T-helper 17 cell (primary cell): ENCODE measurements at places on chromosomes 4 and X. TPM values are rescaled to one million over a fixed set of nuclear protein-coding genes. Genes with fewer than 3 reads are reported as not detected.

- no peak for DNase-seq
Observed at GRCh38 chr4:10584042-10584441, 100.5 kb downstream of the CLNK start.

- no peak for DNase-seq
Observed at GRCh38 chr4:109703664-109704361, 568 bp upstream of the CASP6 start.

- DNase-seq, result no peak
Observed at GRCh38 chr4:84952004-84952403, 14.5 kb downstream of the WDFY3 start.

DNA sequence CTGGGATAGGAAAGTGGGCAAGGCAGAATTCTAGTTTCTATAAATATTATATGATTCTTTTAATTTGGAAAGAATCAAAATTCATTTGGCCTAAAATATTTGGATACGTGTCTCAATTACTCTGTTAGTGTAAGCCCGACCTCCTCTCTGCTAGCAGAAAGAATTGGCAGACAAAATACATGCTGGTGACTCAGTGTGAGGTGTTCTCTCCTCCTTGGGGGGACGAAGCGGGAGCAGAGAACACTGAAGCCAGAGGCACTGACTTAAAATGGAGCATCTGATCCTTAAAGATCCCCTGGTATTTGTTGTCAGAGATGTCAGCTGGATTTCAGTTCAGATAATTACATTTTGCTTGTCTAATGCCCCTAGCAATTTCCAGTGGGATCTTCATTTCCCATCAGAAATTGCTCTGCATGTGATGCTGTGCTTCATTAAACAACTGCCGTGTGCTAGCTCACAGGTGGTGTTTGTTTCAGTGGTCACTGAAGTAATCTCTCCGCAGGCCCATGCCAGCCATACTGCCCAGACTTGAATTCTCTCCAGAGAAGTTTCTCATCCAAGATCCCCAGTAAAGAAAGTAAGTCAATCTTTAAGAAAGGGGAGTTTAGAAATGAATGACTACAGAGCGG, 188.7 kb upstream of the TLL1 start:
- no peak for DNase-seq

DNA sequence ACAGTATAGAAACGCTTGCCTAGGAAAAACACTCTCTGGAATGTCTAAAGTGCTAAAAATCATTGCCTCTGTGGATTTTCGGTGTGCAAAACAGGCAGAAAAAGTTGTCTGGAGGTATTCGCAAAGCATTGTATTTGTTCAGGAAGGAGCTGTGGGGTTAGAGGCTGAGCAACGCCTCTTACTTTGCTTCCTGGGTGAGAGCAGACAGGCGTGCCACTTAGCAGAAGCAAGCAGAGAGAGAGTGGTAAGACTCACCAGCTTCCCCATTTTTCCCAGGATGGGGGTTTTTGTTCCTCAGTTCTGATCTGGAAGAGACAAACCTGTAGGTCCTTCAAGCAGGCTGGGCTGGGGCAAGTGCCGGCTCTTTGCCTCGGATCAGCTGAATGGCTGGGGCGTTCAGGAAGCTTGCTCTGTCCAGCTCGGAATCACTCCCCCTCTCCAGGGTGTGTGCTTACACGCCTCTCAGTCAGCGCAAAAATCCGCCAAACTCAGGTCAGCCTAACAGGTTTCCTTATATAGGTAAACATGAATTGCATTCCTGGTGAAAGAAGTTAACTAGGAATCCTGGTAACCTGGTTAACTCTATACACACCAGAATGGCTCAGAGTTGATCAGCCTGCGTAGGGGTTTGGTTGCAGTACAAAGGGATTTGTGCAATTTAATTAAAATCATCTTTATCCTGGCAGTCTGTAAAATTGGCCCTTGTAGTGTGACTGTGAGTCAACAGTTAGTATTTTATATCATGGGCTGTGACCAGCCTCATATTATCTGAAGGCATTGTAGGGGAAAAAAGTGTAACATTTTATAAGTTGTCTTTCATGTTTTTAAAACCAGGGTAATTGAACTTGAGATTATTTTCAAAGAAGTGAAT, 213.1 kb upstream of the MID1 start:
- no peak for DNase-seq

DNA sequence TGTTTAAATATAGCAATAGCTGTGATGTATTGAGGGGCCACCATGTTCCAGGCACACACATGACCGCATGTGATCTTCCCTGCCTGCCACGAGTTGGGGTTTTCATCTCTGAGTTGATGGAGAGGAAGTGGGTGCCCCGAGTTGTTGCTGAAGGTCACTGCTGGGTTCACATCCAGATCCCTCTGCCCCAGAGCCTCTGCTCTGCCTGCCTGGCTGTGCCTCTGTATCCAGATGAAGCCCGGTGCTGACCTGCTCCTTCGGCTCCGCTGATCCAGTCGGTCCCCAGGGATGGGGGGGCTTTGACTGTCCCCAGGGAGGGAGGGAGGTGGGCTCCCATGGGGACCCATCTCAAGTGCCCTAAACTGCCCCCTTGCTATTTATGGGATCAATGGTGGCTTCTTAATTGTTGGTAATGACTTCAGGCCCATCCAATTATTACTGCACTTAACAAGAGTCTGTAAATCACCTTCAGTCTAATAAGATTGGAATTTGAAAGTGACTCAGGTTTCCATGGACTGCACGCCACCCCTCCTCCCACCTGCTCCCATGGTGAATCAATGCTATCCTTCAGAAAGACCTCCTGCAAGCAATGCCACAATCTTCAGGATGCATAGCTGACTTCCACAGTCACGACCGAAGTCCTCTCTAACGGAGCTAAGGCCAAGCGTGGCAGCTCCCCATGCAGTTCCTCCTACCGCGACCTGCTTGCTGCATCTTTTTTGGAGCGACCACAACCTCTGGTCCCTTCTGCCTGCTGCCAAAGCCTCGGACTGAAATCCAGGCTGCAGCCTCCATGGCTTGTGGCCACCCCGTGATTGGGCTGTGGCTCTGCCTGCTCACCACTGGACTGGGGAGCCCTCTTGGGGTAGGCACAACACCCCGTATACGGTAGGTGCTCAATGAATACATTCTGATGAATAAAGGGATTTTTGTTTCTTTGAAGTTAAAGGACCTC, 73.1 kb downstream of the CPZ start:
- no peak for DNase-seq

- no peak for DNase-seq
Observed at GRCh38 chrX:50117476-50117875, 83.3 kb downstream of the AKAP4 start.

GRCh38 chr4:169200361-169201030, 70.3 kb downstream of the SH3RF1 start:
- no peak for DNase-seq

DNA sequence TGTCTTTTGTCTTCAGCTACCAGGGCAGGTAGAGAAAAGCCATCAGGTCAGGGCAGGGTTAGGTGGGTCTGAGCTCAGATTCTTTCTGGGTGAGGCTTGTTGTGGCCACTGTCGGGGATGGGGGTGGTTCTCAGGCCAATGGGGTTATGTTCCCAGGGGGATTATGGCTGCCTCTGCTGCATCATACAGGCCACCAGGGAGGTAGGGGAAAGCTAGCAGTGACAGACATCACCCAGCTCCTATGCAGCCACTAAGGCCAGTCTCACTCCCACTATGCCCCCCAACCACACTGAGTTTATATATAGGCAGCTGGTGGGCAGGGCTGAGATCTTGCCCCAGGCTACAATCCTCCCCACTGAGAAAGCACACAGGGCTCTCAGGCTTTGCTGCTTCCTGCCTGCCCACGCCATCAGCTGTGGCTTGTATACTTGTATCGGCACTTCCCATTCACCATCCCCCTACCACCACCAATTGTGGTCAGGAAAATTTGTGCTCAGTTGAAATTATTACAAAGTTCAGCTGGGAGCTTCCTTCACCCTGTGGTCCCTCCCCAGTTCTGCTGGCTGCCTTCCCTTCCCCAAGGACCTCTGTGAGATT, 72.6 kb upstream of the PTPN13 start:
- DNase-seq, result no peak

DNA sequence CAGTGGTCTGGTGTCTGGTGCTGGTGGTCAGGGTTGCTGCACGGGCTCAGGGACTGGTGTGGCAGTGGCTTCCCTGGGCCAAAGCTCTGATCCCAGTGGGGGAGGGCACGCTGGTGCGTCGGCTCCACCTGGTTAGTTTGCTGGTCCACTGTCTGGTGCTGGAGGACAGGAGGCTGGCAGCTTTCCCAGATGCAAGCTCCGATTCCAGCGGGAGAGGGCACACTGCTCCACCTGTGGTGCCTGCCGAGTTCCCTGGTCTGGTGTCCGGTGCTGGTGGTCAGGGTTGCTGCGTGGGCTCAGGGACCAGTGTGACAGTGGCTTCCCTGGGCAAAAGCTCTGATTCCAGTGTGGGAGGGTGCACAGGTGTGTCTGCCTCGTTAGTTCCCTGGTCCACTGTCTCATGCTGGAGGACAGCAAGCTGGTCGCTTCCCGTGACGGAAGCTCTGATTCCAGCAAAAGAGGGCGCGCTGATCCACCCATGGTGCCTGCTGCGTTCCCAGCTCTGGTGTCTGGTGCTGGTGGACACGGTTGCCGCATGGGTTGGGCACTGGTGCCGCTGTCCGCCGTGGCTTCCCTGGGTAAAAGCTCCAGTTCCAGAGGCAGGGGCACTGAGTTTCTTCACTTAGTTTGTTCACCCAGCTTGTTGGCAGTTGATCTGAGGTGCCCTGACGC, 5.8 kb downstream of the VMA21 start:
- no peak for DNase-seq

- no peak for DNase-seq
Observed at GRCh38 chrX:38371641-38372040, 19.2 kb downstream of the OTC start.

RAB41 gene
- not detected for total RNA-seq

SPOCK3 gene
- not detected for total RNA-seq

MSX1 gene
- not detected for total RNA-seq

SHISA3 gene
- not detected for total RNA-seq

CSN3 gene
- not detected for total RNA-seq

PRRG1 gene
- not detected for total RNA-seq

NMU gene
- total RNA-seq, result not detected

FAM47A gene
- total RNA-seq, result not detected

ZDHHC9 gene
- 5.5 TPM for total RNA-seq

TRPC3 gene
- not detected for total RNA-seq

SPANXA2 gene
- total RNA-seq, result not detected
